Activated CD4-positive, alpha-beta T cell treated with anti-CD3 and anti-CD28 coated beads, Interleukin-2, amount 10 ng/mL, durations not matched to agents 24 days and 14 days (primary cell): ENCODE measurements at places on chromosomes 11 and 22. TPM values are rescaled to one million over a fixed set of nuclear protein-coding genes. Genes with fewer than 3 reads are reported as not detected.

C11orf91 gene
- 0.51 TPM in 1 of 2 replicates, not detected in the other for total RNA-seq

SHISAL1 gene
- total RNA-seq, result not detected in 2 replicates

ANKK1 gene
- not detected in 2 replicates for total RNA-seq

MCHR1 gene
- not detected in 2 replicates for total RNA-seq

ESAM gene
- 0.24 TPM in 1 of 2 replicates, not detected in the other for total RNA-seq

DNA sequence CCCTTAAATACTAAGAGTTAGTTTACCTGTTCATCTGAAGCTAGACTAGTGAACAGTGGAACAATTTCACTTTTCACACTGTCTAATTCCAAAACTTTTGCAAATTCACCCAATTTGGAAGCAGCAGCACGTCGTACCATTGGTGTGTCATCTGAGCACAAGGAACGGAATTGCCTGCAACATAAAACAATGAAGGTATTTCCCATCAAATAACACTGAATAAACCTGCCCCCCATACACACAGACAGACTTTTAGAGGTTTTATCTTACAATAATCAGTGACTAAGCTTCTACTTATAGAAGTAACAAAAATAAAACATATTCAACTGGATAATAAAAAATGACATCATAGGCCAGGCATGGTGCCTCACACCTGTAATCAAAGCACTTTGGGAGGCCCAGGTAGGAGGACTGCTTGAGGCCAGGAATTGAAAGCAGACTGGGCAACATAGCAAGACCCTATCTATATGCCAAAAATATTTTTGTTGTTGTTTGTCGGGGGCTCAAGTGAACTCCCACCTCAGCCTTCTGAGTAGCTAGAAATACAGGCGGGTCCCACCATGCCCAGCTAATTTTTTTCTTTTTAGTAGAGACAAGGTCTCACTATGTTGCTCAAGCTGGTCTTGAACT is 6.3 kb downstream of the PPP2R1B start:
- H3K4me3 ChIP-seq, result no peak overlapping the region
- H3K27ac ChIP-seq, result no peak overlapping the region
- H3K4me1 ChIP-seq, result peaks cover 22% of the 10 kb centered on the region
- no peak for DNase-seq
- H3K36me3 ChIP-seq, result peaks cover 69% of the 10 kb centered on the region

GRCh38 chr11:8828046-8828445 is 82.9 kb upstream of the AKIP1 start:
- no peak overlapping the region for H3K4me3 ChIP-seq
- DNase-seq, result no peak
- H3K4me1 ChIP-seq, result peaks cover 9% of the 10 kb centered on the region

- peak; percentile 98 for DNase-seq
- peaks cover 19% of the 10 kb centered on the region for H3K27me3 ChIP-seq
- peaks cover 34% of the 10 kb centered on the region for H3K4me1 ChIP-seq
- peak within 1 kb of the TSS; percentile 97 for H3K27ac ChIP-seq
- H3K4me3 ChIP-seq, result peak within 1 kb of the TSS; percentile 92
Observed at GRCh38 chr22:21867528-21868266, at the start of gene MAPK1. MAPK1 (minus strand) TSS chr22:21867645; CDS start chr22:21867440, 205 bp downstream.
